LoVo (cell line): ENCODE measurements at places on chromosomes 11 and 22.

DNA sequence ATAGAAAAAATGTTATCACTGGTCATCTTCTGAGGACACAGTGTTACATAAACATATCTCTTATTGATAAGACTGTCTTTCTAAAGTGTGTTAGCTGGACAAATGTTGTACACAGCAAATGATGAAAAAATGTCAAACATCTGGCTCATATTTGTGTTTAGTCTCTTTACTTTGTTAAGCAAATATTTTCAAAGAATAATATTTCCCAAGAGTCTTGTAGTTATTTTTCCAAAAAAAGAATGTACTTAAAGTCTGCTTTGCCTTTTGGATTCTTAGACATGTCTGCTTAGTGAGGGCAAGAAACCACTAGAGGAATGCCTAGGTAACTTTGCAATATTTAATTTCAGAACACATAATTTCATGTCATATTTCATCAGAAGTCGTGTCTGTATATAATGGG, 23.9 kb upstream of the CCDC179 start:
- DNase-seq, result no peak

DNA sequence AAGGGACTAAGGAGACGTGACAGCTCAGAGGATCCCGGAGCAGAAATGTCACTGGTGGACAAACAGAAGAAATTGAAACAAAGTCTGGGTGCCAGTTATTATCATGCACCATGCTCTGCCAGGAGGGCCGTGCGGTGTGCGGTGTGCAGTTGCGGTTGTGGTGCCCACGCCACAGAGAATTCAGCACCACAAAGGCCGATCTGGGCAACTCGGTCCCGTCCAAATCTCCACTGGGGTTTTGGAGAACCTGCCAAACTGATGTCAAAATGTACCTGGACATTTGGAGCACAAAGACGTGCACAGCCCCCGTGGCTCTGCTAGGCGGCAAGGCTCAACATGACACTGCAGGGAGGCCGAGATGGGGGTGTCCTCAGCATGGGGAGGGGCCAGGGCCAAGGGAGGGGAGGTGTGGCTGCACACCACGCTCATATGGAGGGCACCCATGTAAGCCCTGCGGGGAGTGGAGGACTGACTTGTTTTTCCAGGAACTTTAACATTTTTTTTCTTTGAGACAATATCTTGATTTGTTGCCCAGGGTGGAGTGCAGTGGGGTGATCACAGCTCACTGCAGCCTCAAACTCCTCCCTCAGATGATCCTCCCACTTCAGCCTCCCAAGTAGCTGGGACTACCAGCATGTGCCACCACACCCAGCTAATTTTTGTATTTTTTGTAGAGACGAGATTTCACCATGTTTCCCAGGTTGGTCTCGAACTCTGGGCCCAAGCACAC, 39.4 kb downstream of the GNB1L start:
- DNase-seq, result no peak

GRCh38 chr11:126061707-126062678, 673 bp downstream of the CDON start:
- DNase-seq, result peak; percentile 51

DNA sequence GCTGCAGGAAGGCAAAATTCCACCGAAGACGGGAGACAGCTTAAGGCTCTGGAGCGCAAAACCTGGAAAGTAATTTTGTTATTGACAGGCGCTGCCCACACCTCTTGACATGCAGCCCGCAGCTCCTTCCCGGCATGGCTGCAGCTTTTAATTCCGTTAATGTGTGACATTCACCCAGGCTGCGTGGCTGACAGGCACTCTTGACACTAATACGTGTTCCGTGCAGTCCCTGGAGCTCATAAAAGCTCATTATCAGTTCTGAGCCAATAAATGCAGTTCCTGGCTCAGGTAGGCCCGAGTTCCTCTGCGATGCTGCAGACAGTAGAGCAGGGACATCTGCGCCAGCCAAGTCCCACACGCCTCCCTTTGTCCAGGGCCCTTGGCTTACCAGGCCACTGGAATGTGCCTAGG, 34.8 kb downstream of the TSPAN18 start:
- no peak for DNase-seq

DNA sequence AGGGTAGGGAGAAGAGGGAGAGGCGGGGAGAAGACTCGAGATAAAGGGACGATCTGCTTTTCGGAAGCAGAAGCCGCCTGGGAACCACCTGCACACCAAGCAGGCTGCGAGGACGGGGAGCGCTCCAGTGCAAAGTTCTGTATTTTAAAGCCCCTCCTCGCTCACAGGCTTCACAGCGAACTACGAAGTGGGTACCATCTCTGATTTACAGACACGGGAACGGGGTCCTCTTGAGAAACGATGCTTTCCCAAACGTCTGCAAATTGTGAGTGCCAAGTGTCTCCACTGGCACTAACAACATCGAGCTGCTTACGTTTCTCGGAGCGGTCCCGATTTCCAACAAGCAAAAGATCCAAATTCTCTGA, 700 bp upstream of the STX3 start:
- no peak for DNase-seq

DNA sequence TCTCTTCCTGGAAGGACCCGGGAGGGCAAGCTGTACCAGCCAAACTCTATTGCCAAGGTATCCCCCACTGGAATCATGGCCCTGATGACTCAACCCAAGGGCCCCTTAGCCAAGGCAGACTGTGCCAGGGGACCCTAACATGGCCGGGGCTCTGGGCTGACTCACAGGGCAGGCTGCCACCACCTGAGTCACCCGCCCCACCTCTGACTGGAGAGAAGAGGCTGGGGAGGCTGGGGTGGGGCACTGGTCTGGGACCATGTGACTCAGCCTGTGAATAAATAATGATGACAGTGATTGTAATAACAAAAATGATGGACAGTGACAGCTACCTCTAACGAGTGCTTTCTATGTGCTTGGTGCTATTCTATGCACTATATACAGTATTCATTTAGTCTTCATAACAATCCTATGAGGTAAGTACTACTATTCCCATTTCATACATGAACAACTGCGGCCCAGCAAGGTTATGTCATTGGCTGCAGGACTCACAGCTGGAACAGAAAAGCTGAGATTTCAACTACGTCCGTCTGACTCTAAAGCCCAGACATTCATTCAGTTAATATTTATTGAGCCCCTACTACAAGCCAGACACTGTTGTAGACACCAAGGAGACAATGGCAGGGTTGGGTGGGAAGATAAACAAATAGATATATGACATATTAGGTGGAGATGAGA, 84.2 kb downstream of the FBXO7 start:
- peak; percentile 91 for DNase-seq

GRCh38 chr11:112219476-112220232, 6.6 kb upstream of the PTS start:
- peak; percentile 80 for DNase-seq

DNA sequence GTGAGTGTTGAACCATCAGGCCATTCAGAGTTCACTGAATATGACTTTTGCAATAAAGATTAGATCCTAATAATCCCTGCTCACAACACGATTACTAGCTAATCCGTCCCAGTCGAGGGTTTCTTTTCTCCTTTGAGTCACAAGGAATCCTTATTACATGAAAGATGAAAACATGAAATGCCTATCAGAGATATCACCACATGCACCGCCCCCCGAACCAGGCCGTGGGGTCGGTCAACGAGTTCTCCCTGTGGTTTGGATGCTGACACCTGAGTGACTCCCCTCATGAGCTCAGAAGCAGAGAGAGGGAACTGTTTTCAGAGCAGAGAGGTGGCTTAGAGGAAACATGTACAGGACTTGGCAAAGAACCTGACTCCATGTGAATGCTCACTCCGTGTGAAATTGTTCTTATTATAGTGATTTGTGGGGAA, 263.3 kb downstream of the ETS1 start:
- no peak for DNase-seq

DNA sequence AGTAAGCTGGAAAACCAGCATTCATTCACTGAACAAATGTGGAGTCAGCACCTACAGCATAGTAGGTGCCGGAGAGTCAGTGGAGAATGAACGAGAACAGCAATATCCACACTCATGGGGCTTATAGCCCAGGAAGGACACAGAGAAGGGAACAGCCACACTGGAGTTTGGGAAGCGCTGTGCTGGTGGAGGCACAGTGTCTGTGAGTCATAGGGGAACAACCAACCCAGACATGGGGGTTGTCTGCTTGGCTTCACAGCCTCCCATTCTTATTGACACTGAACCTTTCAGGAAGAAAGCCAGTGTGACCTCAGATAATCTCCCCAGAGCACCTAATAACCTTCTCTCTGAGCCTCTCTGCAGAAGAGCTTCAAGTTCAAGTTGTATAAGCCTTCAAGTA, 56.6 kb upstream of the UBASH3B start:
- DNase-seq, result no peak

- DNase-seq, result no peak
Observed at GRCh38 chr11:87063982-87064381, 26.2 kb downstream of the TMEM135 start.

DNA sequence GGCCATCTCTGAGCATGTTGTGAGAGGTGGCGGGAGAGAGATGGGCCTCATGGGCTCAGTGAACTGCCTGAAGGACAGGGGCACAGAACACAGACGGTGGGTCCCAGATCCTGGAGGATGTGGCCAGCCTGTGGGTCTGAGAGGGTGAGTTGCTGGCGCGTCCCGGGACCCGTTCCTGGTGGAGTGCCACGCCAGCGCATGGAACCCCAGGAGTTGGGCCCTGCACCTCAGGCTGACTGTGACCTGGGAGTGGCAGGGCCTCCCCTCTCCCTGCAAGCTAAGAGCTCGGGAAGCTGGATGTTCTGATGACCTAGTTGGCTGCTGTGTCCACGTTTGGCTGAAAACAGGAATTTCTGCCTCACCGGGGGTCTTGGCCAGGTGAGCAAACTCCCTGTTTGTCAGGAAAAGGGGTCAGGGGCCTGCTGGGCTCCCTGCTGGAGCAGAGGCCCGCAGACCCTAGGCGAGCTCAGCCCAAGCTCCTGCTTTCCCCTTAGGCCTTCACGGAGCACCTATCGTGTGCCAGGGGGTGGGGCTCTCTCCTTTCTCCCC, 15.0 kb downstream of the LRRC32 start:
- no peak for DNase-seq

DNA sequence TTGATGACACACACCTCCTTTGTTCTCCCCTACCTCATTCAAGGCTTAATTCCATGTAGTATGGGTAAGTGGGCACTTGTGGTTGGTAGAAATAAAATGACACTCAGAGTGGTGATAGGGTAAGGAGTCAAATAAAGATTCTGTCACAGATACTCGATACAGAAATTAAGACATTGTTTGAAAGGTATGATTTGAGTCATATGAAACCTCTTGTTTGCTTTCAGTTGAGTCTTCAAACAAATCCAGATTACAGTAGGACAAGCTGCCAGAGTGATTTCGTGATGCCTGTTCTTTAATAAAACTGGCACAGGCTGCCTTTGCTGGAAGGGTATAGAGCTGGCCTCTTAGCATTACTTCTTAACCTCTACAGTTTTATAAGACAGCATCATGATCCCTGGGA, 182.4 kb downstream of the SPON1 start:
- DNase-seq, result no peak

- no peak for DNase-seq
Observed at GRCh38 chr11:91922846-91923245, 301.8 kb upstream of the FAT3 start.

DNA sequence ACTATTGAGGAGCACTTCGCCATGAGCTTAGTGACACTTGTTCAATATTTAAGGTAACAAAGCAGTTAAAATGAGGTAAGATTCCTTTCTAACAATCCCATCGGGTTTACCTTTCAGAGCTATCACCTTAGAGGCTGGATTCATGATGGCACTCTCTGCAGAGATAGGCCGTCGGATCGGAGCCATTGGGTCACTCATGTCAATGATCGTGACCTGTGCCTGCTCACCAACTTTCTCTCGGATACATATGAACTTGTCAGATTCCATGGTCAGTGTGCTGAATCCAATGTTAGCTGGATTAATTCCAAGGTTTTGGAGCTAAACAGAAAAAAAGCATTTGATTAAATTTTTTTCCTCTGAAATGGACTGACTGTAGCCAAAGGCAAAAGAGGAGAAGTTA, 16.0 kb downstream of the CLTCL1 start:
- DNase-seq, result no peak

- DNase-seq, result no peak
Observed at GRCh38 chr11:123033895-123034294, 28.0 kb downstream of the HSPA8 start.

- DNase-seq, result no peak
Observed at GRCh38 chr11:117710211-117710610, 86.8 kb downstream of the DSCAML1 start.

- no peak for DNase-seq
Observed at GRCh38 chr22:23218053-23218866, 38.0 kb downstream of the BCR start.
